ENCODE measurements at places on chromosomes 16 and 17. TPM values are rescaled to one million over a fixed set of nuclear protein-coding genes. Genes with fewer than 3 reads are reported as not detected.

Gene SULT1A4
- total RNA-seq = 2.5 TPM

Gene BCL6B
- not detected for total RNA-seq

Gene CASKIN2
- 5.4 TPM for total RNA-seq

Gene MYL4
- total RNA-seq = 0.10 TPM

Gene ASIC2
- total RNA-seq = not detected

Gene GPRC5C
- 63.4 TPM for total RNA-seq

Gene SGSH
- 8.5 TPM for total RNA-seq

DNA sequence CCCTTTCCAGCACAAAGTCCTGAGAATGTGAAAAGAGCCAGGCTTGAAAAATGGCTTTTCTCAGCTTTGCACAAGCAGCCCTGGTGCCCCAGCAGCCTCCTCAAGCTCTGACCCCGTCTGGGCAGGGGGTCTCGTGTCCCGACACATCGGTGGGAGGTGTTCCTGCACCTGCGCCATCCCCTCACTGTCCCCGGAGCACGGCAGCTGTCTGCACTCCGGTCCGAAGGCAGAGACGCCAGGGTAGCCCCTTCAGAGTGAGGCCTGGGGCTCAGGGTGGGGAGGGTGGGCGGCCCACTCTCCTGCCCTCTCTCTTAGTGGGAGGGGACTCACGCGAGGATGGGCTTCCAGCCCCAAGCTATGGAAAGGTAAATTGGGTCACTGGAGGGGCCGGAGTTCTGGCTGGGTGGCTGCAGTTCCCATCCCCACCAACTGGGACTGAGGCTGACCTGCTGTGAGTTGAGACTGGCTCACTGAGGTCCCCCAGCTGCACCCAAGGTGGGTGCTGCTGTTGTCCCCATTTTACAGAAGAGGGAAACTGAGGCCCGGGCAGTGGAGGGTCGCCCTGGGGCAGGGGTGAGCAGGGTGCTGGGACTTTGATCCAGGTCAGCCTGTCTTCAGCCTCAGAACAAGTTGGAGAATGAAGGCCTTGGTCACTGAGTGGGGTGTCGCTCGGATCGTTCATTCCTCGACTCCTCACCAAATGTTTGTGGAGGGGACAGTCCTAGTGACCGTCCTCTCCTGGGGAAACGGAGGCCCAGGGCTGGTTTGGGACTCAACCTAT, 2.3 kb upstream of the BAIAP3 start:
- no peak for DNase-seq

GRCh38 chr17:17993852-17994251, 21.2 kb downstream of the DRC3 start:
- no peak for DNase-seq

- no peak for DNase-seq
These were observed 38.7 kb upstream of the MRPS23 start for GRCh38 chr17:57888311-57889216.

DNA sequence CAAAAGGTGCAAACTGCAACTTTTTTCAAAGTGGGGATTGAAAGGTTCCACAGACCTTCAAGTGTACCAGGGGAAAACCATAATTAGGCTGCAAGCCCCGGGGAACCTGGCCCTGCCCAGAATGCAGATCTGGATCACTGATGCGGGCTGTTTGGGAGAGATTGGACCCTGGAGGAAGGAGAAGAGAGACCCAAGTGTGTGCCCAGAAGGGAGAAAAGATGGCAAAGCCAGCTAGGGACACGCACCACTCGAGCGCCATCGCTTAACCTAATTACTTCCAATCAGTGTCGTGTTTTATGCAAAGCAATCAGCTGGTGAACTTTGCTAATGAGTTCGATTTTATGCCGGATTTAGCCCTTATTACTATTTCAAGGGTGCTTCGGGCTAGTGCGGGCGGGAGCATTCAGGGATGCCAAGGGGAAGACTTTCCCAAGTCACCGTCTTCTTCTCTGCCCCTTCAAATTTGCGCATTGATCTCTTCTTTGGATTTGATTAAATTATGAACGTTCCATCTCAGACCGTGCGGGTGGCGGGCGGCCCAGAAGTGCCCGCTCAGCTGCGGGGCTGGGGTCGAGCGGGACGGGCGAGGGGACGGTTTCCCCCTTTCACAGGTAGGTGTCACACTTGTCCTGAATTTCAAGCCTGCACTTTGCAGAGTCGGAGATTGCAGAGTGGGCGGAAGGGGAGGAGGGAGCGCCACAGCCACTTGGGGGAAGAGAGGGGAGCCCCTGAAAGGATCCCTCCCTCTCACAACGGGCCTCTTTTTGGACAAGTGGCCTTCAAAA, 4.0 kb downstream of the IRX5 start:
- DNase-seq = no peak

DNA sequence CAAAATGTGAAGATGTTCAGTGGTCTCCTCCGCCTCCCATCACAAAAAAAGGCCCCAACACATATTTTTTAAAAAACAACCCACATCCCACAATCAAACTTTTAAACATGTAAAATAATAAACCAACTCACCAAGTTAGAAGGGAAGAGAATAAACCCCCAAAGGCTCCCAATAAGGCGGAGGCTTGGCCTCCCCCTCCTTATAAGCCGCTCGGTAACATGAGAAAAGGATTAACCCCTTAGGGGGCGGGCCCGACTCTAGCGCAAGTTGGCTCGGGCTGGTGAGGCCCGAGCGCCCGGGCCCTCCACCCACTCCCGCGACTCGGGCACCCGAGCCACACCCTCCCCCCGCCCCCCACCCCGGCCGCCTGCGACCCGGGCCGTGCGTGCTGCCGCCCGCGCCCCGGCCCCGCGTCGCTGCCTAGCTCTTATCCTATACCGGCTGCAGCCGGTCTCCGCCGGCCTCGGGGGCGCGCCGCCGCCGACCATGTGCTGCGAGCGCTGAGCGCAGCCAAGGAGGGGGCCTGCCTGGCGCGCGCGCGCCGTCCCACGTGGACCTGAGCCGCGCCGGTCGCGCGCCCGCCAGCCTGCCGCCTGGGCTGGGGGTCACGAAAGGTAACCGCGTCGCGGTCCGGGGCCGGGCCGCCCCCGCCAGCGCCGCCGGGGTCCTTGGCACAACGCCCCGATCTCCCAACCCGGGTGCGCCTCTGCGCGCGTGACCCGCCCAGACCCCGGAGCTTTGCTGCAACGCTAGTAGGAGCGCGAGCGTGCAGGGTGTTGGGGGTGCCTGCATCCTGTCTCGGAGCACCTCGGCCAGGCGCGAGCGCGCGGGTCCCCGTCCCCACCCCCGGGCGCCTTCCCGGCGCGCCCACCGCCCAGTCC, at the start of the genes ARSG and SLC16A6:
TSS of gene ARSG (plus strand) at position 541 of the 881 bp plus-strand sequence. CDS start 15,999 bp downstream, outside the sequence.
TSS of gene SLC16A6 (minus strand) at position 173 of the 881 bp plus-strand sequence. CDS start 12,807 bp downstream, outside the sequence.
- DNase-seq = peak; percentile 56

DNA sequence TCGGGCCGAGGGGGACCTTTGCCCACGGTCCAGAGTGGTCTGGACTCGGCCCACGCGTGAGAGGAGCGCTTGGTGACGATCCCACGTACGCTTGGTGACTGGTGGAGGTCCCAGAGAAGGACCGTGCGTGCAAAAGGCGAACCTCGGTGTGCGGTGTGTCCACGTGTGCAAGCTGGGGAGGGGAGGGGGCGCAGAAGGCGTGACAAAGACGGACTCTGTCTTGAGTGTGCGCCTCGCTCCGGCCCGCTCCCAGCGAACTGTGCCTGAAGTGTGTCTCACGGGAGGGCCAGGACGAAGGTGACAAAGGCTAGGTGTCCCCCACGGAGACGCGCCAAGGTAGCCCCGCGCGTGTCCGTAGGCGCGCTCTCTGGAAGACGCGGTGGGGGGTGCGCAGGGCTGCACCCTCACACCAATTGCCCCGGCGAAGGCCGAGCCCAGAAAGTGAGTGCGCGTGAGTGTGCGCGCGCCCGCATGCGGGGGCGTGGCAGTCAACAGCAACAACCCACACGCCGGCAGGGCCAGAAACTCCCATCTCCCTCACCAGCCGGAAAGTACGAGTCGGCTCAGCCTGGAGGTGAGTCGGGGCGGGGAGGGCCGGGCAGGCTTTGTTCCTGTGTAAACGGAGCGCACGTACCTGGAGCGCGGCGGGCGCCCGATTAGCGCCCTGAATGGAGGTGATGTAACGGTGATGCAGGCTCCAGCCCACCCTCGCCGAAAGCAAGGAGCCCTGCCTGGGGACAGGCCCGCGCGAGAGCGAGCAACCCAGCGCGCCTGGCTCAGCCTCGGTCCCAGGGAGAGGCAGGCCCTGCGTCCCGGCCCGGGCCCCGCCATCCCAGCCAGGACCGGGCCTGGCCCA, at the start of gene GPRC5C:
TSS of gene GPRC5C (plus strand) at position 521 of the 856 bp plus-strand sequence. CDS start 7,689 bp downstream, outside the sequence.
- DNase-seq = peak; percentile 90

DNA sequence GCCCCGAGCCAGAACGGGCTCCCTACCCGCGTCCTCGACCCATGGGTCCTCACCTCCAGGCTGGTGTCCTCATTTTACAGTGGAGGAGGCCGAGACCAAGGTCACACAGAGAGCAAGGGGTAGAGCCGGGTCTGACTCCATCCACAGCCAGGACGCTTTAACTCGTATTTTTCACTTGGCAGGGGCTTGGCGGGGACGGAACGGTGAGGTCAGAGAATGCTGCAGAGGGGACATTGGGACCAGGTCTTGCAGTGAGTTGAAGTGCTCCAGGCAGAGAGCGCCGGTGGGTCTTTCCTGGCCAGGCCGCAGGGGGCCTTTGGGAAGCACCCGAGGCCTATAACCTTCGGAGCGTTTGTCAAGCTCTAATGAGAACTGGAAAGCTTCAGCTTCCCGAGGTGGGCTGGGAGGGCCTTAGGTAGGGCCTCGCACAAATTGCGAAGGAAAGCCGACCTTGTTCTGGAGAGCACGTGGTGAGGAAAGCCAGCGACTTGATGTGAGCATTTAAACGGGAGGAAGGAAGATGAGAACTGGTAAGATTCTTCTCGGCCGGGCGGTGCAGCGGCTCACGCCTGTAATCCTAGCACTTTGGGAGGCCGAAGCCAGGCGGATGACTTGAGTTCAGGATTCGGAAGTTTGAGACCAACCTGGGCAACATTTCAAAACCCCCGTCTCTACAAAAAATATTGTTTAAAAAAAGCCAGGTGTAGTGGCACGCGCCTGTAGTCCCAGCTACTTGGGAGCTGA, 908 bp upstream of the CLUH start:
- DNase-seq = no peak

DNA sequence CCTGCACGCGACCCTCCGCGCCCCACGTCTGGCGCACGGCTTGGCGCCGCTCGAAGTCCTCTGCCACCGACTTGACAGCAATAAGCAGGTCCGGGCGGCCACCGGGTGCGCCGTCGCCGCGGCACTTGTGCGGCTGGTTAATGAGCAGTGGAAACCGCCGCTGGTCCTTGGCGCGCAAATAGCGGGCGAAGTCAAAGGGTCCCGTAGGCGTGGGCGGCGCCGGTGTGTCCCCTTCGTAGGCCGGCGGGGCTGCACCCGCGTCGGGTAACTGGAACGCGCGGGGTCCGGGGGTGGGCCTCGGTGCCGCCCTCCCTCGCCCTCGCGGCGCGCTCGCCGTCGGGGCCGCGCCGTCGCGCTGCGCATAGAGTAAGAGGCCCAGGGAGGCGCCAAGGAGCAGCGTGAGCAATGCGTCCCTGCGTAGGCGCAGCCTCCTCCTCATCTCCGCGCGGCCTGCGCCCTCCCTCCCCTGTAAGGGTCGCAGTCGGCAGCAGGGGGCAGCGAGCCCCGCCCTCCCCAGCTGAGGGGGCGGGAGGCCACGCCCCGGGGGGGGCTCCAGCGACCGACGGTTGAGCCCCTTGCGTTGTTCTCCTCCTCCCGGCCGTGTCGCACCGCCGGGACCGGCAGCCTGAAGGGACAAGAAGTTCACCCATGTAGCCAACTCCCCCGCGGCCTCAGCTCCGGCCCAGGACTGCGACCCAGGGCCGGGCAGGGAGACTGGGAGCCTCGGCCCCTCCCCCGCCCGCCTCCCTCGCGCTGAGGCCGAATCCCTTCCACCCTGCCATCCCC, 558 bp downstream of the B3GNT9 start:
- no peak for DNase-seq

DNA sequence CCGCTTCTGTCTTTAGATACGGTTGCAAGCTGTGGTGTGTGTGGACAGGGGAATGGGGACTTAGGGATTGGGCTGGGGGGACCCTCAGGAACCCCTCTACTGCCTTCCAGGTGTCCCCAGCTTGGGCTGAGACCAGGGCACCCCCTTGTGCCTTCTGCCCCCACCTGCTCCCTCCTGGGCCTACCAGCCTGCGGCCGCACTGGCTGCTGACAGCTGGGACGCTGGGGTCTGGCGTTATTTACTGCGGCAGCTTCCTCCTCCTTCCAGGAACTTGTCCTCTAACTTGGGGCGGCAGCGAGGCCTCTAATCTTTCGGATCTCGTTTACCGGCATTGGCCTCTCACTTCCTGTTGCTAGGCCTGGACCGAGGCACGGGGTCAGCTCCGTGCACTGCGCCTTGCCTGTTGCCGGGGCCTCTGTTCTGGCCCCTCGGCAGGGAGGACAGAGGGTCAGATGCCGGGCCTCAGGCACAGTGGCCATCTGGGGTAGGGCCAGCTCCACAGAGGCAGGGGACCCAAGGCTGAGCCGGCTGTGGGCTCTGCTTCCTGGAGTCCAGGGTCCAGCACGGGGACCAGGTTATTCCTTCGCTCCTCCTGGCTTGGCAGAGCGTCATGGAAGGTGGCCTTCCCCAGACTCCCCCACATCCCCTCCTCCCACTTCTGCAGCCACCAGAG, 31.8 kb downstream of the TMEM235 start:
- no peak for DNase-seq

DNA sequence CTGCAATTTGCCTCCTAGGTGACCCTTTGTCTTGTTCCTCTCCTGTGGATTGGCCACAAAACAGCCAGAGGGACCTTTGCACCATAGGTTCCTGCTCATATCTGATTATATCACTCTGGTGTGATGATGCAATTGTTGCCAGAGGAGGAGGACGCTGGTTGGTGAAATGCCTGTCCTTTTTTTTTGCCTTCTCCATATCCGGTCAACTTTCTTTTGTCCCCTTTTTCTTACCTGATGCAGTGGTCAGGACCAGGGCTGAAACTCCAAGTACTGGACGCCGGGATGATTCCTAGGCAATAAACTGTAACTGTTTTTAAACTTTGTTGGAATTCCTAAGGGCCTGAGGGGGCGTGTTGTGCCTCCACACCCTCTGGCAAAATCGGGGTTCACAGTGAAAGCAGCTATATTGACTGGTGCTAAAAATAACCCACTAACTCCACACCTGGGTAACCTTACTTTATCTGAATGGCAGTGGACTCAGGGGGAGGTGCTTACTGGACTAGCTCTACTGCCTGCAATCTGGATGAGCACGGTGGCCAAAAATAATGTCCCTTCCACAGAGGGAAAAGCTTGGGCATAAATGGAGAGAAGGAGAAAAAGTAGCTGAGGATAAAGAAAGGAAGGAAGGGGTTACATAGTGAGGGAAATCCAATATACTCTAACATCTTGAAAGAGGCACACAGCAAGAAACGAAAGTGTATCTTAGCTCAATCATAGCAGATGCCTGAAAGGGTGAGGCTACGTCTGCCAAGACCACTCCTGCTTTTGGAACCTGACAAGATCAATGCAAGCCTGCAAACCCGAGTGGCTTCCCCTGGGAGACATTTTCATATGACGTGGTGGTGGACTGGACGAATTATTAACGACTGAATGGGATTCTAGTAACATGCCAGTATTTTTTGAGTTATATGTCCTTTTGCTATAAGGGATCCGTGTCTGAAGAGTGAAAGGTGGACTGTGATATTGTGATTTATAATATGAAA, 28.4 kb upstream of the ZNF423 start:
- DNase-seq = peak; percentile 33

GRCh38 chr17:80575057-80575875, 30.6 kb downstream of the RPTOR start:
- peak; percentile 92 for DNase-seq

Measured in H4 (cell line).